ENCODE measurements at places on chromosomes 5 and 9. TPM values are rescaled to one million over a fixed set of nuclear protein-coding genes. Genes with fewer than 3 reads are reported as not detected.

DNA sequence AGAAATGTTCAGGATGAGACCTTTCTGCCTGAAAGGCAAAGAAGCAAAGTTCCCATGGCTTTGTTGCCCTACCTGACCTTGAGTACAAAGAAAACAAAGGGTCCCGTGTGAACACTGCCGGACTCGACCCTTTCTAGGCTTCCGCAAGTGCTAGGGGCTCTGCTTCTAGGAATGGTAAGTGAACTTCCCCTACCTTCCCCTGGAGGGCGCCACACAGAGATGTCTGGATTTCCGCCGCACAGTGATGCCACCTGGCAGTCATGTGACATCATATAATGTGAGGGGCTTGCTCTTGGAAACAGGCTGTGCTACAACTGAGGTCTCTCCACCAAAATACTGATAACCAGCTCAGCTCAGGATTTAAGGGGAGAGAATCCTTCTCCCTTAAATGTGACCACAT is 56.6 kb downstream of the HSD17B3 start:
- H3K4me1 ChIP-seq: no peaks in the 10 kb centered on the region
- DNase-seq: no peak
- no peak overlapping the region for H3K4me3 ChIP-seq
- H3K27me3 ChIP-seq: no peaks in the 10 kb centered on the region
- no peaks in the 10 kb centered on the region for H3K36me3 ChIP-seq

GRCh38 chr9:124973807-124974206 is 32.9 kb upstream of the GOLGA1 start:
- DNase-seq: no peak
- H3K27ac ChIP-seq: no peak overlapping the region
- no peaks in the 10 kb centered on the region for H3K4me1 ChIP-seq
- H3K27me3 ChIP-seq: no peaks in the 10 kb centered on the region

- DNase-seq: no peak
- no peaks in the 10 kb centered on the region for H3K36me3 ChIP-seq
- H3K4me3 ChIP-seq: no peak overlapping the region
- H3K4me1 ChIP-seq: no peaks in the 10 kb centered on the region
- H3K27ac ChIP-seq: no peak overlapping the region
Measured at GRCh38 chr5:14110196-14110595, 32.9 kb upstream of the TRIO start.

DNA sequence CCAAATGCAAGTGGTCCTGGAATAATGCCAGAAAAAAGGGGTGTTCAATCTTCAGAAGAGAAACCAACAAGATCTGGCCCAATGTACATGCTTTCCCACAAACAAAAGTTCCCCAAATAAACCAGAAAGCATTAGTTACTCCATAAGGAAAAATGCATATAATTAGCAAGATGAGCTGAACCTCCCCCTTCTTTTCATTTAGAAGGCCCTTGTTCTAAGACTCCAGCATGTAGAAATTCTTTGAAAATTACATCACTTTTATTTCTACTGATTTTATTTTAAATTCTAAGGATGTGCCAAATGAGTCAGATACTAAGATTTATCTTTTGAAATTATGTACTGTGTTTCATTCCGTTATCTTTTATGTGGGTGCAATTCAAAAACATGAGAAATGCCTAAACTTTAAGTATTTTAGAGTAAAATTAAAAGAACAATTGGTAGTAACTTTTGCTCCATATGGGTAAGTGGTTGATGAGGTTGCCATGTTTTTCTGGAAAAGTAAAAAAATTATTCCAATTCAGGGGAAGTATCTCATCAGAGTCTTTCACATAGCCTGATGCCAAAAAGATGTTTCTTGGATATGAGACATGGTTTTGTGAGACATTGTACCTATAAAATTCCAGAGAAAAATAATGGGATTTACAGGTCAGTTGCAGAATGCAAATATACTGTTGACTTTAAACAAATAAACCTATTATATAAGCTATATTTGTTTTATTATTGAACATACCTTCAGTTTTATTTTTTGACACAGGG is 106.5 kb upstream of the CCDC112 start:
- H3K36me3 ChIP-seq: no peaks in the 10 kb centered on the region
- H3K4me3 ChIP-seq: no peak overlapping the region
- no peak overlapping the region for H3K27ac ChIP-seq
- H3K27me3 ChIP-seq: no peaks in the 10 kb centered on the region

DNA sequence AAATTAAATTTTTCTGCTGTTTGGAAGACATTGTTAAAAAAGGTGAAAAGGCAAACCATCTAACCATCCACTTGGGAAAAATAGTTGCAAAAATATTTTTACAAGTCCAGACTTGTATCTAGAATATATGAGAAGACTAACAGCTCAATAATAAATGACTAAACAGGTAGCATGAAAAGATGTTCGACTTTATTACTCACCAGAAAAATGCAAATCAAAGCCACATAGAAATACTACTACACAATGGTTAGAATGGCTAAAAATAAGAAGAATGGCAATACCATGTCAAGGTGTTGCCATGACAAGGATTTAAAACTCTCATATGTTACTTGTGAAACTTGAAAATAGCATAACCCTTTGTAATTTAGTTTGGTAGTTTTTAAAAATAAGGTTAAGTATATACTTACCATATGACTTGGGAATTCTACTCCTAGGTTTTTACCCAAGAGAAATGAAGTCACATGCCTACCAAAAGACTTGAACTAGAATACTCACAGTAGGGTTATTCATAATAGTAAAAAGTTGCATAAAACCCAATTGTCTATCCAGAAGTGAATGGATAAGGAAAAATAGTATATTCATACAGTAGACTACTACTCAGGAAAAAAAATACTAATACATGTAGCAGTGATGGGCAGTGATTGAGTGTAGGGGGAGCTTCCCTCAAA is 93.8 kb downstream of the VPS13A start:
- no peaks in the 10 kb centered on the region for H3K4me1 ChIP-seq
- no peak overlapping the region for H3K27ac ChIP-seq
- no peak for DNase-seq
- H3K4me3 ChIP-seq: no peak overlapping the region
- H3K27me3 ChIP-seq: no peaks in the 10 kb centered on the region

DNA sequence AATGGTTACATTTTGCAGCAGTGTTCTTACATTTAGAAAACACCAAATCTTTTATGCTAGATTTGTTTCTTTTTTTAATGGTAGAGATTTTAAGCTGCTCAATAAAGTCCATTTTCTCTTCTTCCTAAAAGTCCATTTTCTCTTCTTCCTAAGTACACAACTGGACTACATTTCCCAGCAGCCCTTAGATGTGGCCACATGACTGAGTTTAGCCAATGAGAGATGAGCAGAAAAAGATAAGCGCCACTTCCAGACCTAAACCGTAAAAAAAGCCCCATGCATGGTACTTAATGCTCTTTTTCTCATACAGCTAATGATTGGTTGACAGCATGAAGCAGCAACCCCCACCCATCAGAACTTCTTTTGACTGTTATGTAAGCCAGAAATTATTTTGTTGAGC is 206.7 kb downstream of the FAM114A2 start:
- no peaks in the 10 kb centered on the region for H3K36me3 ChIP-seq
- peak; percentile 39 for DNase-seq
- no peak overlapping the region for H3K27ac ChIP-seq
- no peaks in the 10 kb centered on the region for H3K27me3 ChIP-seq
- no peaks in the 10 kb centered on the region for H3K4me1 ChIP-seq
- H3K4me3 ChIP-seq: no peak overlapping the region

- H3K4me1 ChIP-seq: peaks cover 48% of the 10 kb centered on the region
- H3K4me3 ChIP-seq: no peak overlapping the region
- no peak for DNase-seq
- peak overlapping the region; percentile 63 for H3K27ac ChIP-seq
Measured at GRCh38 chr5:23026252-23027170, 173.4 kb upstream of the CDH12 start.

- H3K36me3 ChIP-seq: peaks cover 20% of the 10 kb centered on the region
- H3K4me1 ChIP-seq: no peaks in the 10 kb centered on the region
- no peak overlapping the region for H3K27ac ChIP-seq
- H3K4me3 ChIP-seq: no peak overlapping the region
Measured at GRCh38 chr5:160251406-160252155, 22.3 kb downstream of the FABP6 start.

Gene ANKS6
- 20.9 TPM for total RNA-seq

Gene TAF11L5
- total RNA-seq: not detected

Gene ISOC1
- 98.0 TPM for total RNA-seq

Gene CTSV
- total RNA-seq: not detected

Gene PCDHB8
- 0.83 TPM for total RNA-seq

Measured in esophagus muscularis mucosa (tissue), 4 donors.